ENCODE measurements at places on chromosomes 2 and 18. TPM values are rescaled to one million over a fixed set of nuclear protein-coding genes. Genes with fewer than 3 reads are reported as not detected.

Gene SRSF7
- total RNA-seq: 95.1 TPM

DNA sequence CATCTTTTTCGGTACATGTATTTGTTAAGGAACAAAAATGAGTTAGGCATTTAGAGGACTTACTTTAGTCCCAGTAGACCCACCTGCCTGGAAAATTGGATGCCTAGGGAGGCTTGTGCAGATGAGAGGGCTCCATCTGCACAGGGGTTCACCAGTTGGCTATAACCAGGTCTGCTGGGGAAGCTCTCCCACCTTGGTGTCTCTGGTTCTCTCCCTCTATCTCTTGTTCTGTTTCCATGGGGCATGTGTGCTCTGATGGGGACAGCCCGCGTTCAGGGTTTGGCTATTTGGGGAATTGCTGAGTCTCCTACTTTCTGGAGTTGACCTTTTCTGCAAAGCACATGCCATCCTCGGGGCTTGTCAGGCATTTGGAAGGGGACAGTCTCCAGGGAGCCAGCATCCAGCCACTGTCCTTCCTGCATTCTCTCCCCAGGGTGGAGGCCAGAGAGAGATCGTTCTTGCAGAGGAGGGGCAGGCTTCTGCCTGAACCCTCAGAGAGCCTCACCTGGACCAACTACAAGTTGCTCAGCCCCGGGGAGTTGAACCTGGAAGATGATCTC is 157.3 kb downstream of the KLHL29 start:
- no peak for DNase-seq

- DNase-seq: no peak
These were observed 339.7 kb downstream of the LNPK start for GRCh38 chr2:175662335-175662734.

DNA sequence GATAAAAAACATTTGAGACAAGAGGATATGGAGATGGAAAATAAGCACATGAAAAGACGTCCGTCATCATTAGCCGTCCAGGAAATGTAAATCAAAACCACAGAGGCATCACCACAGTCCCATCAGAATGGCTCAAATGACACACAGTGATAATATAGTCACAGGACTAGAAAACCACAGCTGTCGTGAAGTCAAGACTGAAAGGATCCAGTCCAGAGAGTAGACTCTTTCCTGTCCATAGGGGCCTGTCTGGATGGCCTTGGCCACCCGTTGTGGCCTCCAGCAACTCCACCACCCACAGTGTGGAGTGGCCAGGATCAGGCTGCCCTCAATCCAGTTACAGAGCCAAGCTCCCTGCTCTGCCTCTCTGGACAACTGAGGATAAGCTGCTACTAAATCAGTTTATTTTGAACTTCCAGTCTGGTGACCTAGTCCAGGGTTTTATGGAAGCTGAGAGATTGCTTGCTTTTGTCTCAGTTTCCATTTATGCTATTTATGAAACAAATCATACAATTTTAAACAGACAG is 60.4 kb downstream of the RHOB start:
- DNase-seq: no peak

- no peak for DNase-seq
These were observed 77.8 kb upstream of the STK17B start for GRCh38 chr2:196249171-196249570.

DNA sequence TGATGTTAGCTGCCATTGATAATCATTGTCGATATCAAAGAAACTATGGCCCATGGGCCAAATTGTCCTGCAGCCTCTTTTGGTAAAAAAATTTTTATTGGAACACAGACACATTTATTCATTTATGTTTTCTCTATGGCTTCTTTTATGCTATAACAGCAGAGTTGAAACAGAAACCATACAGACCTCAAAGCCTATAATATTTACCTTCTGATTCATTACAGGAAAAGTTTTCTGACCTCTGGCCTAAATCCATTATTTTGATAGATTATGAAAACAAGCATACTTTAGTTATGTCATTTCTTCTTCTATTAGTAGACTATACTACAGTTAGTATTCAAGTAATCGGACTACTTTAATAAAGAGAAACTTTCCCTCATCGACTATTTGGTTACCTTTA is 349.7 kb upstream of the GALNT5 start:
- DNase-seq: no peak

- DNase-seq: no peak
These were observed 56.0 kb downstream of the TMEM247 start for GRCh38 chr2:46535360-46535759.

DNA sequence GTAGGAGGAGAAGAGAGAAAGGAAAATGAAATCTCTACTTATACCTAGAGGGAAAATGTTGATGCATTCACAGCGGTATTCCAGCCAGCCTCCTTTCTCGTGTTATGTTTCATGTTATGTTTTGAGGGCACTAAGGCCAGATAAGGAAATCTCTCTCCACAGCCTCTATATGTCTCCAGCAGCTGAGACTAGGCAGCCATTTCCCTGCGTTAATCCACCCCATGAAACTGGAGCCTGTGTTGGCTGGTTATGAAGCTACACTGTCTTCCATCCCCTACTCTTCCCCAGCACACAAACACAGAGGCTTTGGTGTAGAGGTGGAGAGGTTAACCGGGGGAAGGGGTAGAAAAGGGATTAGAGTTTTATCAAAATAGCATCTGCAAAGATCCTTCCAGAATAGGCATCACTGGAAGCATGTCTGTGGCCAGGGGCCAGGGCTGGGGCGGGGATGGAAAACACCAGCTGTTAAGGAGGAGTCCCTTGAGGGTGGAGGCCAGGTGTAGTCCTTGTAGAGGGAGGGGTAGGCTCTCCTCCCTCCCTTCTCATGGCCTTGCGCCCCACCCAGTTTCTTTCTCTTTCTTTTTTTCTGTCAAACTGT is 100.9 kb upstream of the TNP1 start:
- no peak for DNase-seq

DNA sequence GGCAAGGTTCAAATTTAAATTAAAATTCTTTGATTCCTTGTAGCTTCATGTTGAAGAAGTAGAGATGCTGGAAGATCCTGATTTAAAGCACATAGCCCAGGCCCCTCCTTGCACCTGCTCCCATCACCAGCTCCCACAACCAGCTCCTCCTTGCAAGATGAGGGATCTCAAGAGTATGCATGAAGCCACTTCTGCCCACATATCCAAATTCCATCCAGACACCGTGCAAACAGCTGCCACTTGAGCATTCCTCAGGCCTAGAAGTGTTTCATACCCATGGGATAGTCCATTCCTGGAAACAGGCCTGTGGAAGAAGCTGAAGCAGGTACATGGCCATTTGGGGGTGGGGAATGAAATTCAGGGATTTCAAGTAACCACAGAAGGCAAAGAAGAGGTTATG is 32.4 kb upstream of the ITPRID2 start:
- DNase-seq: no peak

Gene SRD5A2
- total RNA-seq: 2.9 TPM

GRCh38 chr2:180698668-180699067 is 281.7 kb upstream of the UBE2E3 start:
- DNase-seq: no peak

- DNase-seq: peak; percentile 39
These were observed 525.4 kb downstream of the KCNJ3 start for GRCh38 chr2:155223781-155224406.

GRCh38 chr2:215218587-215219577 is 80.5 kb upstream of the ABCA12 start:
- peak; percentile 72 for DNase-seq

DNA sequence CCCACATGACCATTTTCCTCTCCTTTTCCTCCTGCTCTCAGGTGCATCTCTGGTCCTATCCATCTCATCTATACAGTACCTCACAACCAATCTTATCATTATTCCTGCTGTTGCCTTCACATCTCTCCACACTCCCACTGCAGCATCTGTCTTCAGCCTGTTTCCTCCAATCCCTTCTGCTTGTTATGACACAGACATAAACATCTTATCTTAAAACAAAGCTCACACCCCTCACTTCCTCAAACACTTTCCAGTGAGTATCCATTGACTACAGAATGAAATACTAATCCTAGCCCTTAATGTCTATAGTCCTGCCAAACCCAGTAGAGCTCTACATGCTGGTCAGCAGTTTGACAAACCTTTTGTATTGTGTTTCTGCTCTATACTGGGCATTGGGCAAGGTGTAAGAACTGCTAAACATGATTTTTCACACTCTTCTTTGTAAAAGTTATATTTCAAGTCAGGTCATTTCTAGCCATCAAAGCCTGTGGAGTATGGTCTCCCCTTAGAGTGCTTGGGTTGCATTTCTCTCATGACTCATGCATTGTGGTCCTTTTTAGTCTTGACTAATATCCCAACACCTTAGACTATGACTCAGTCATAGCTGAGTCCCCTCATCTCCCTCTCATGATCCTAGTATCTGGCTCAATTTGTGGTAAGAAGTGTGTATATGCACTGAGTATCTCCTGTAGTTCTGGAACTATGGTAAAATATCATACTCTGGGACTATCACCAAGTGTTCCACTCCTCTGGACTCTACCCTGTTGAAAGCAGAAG is 187.0 kb downstream of the CYRIA start:
- no peak for DNase-seq

DNA sequence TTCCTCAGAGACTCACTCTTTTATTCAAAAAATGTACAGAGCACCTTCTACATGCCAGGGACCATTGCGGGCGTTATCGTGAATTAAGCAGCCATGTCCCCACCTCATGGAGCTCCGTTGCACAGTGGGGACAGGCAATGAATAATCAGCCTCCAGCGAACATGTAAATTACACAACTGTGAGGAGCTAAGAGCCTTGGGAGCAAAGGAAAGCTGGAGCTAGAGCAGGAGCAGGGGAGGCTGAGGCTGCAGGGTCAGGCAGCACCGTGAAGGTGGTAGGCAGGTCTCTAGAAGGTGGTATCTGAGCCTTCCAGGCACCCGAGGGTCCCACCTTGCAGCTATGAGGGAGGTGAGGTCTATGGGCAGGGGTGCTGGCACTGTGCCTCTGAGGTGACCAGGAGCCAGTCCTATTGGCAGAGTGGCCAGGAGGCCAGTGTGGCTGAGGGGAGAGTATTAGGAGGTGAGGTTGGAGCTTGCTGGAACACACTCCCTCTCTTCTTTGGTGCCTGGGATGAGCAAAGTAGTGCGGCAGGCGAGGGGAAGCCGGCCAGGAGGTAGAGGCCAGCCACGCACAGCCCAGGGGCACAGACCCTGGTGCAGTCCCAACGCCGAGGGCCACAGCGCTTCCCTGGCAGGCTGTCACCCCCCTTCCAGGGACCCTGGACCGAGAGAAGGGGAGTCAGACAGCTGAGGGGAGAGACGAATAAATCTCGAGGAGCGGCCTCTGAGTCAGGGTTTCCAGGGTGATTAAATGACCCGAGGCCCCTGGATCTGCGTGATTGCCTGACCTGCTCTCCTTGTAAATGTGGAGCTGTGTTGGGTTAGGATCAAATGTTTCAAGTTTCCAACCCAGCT is 167.3 kb downstream of the SEPTIN10 start:
- DNase-seq: no peak

GRCh38 chr2:164574931-164575330 is 46.4 kb downstream of the GRB14 start:
- DNase-seq: no peak

Gene UGT1A5
- not detected for total RNA-seq

Gene CYTIP
- 21.4 TPM for total RNA-seq

DNA sequence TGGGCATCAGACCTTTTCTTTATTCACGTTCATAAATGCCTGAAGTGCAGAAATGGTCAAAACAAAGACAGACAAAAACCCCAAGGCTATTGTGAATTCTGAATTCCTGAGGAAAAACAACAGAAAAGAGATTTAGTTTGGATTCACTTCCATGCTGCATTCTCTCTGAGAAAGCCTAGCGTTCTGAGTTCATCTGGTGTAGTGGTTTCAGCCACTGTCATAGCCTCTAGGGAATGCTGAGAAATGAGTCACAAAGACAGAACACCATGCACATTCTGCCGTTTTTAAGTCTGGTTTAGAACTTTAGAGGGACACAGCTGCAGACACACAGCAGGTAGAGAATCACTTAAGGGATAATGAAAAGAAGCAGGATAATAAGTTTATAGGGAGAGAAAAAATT is 93.8 kb downstream of the LRP1B start:
- DNase-seq: no peak

Gene NMUR1
- 0.65 TPM for total RNA-seq

GRCh38 chr18:74116633-74117554 is 30.7 kb downstream of the FBXO15 start:
- peak; percentile 53 for DNase-seq

DNA sequence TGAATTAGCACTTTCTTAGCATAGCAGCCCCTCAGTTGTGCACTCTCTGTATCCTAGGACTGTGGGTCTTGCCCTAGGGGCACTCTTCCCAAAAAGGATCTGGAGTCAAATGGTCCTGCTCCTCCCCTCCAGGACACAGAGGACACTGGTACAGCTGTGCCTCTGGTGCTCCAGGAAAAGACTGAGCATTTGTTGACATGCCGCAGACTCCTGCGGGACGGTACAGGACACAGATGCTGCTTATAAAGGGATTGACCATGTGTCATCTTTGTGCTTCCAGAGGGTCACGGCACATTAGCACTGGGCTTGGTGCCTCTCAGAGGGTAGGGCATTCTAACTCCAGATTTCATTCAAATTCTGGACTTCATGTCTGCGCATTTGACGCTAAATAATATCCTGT is 110.5 kb downstream of the KLF7 start:
- DNase-seq: no peak

Gene SPOPL
- total RNA-seq: 24.7 TPM

- DNase-seq: no peak
These were observed 103.4 kb upstream of the ODC1 start for GRCh38 chr2:10551496-10551895.

Gene MCEE
- 32.3 TPM for total RNA-seq

Gene HOXD12
- total RNA-seq: not detected

Gene SH3RF3
- total RNA-seq: 8.5 TPM

DNA sequence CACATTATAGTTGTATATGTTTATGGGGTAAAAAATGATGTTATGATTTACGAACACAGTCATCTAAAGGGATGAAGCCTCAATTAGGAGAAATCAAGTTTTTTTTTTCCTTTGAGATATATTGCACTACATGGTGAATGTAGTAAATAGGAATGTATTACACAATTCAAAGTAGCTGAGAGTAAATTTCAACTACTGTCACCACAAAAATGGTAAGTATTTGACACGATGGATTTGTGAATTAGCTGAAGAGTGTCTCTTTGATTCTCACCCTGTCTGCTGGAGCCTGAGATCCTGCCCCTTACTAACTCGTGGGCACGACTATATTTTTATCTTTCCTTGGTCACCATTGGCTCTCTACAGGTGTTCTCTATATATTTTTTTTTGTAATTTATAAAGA is 540.4 kb upstream of the DSEL start:
- no peak for DNase-seq

DNA sequence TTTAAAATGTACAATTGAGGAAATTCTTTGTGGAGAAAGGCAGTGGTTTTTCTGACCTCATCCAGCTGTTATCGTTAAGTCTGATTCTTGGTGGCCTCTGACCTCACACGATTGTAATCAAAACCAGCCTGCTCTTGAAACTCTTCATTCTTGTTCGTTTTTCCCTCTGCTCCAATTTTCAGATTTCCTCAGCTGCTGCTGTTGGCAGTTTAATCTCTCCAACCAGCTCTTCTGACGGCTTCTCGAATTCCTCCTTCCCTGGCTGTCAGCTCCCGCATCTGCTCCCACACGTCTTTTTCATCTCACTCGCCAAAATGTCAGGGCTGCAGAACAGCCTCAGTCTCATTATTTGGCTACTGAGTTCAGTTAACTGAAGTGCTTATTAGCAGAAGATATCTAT is 136.1 kb downstream of the DCDC2C start:
- peak; percentile 35 for DNase-seq

Gene SERPINB2
- total RNA-seq: 1.3 TPM

Data from lung (tissue), 17 donors.